ENCODE measurements at places on chromosomes 3 and 15.

GRCh38 chr15:98730860-98731711, 82.7 kb downstream of the IGF1R start:
- no peak for DNase-seq

GRCh38 chr15:57283774-57284503, 92.4 kb upstream of the CGNL1 start:
- no peak for DNase-seq

- no peak for DNase-seq
These were observed 147.8 kb upstream of the TGFBR2 start for GRCh38 chr3:30458376-30459171.

- DNase-seq = no peak
These were observed 230.2 kb downstream of the CPNE4 start for GRCh38 chr3:131804565-131805133.

DNA sequence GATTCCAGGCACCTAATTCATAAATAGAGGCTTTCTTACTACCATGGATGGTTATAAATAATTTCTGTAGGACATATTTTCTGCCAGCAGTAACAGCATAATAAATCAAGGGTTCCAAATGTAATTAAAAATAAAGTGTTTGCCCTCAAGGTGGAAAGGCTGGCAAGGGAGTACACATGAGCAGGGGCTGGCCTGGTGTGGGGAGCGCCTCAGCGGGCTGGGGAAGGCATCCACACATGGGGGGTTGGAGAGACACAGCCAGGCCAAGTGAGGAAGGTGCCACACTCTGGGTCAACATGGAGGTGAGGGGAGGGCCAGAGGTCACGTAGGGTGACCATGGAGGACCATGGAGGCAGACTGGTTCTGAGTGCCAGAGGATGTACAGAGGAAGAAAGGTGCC, 65.8 kb upstream of the OCA2 start:
- no peak for DNase-seq

DNA sequence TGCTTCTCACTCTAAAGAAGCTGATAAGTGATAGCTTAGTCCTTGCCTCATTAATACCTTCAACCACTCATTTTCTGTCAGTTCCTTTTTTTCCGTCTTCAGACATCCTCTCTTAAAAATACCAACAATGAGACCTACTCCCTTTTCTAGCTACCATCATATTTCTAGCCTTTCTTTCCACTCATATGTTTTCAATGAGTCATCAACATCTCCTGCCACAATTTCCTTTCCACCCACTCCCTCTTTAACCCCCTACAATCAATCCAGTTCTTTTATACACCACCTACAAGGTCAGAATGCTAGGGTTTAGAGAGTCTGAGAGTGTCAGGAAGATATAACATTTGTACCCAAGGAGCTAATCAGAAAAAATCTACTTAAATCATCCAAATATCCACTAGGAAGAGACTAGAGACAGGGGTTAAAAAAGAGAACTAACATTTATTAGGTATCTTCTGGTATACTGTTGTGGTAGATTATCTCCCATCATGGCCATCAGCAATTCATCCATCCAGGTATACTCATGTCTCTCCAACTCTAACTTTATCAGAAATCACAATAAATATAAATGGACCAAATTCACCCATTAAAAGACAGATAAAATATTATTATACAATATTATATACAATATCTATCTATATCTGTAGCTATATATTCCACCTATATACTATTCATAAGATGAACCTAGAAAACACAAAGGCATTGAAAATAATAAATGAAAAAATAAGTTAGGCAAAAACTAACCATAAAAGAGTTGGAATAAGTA, 42.5 kb downstream of the MYLK start:
- peak; percentile 36 for DNase-seq

DNA sequence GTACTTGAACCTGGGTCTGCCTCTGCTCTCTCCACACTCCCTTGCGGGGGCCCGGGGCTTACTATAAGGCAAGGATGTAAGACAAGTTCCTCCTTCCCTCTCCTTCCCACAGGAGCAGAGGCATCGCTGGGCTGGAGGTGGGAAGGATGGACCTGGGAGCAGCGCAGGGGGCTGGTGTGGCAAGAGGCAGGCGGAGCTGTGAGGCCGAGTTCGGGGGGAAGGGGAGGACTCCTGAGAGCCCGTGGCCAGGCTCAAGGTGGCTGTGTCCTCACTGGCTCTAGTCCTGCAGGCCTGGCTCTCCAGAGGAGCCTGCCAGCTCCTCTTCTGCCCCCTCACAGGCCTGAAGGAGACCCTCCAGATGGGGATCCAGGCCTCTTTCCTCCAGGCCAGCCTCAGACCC, 1.0 kb upstream of the NR2E3 start:
- DNase-seq = no peak

DNA sequence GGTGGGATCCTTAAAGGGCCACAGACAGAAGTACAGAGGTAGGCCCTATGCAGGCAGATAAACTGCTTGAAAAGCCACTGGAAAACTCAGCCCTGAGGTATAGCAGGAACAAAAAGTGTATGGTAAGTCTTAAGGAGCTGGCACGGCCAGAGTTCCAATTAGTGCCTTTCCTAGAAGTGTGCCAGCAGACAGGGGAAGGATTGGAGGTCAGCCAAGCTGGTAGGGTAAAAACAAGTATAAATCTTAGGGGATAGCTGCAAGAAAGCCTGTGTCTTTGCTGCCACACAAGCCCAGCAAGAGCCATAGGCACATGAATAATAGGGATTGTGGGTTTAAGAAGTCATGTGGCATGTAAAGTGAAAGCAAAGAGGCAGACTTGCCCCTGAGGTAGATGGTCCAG, 582.5 kb downstream of the PLOD2 start:
- no peak for DNase-seq

DNA sequence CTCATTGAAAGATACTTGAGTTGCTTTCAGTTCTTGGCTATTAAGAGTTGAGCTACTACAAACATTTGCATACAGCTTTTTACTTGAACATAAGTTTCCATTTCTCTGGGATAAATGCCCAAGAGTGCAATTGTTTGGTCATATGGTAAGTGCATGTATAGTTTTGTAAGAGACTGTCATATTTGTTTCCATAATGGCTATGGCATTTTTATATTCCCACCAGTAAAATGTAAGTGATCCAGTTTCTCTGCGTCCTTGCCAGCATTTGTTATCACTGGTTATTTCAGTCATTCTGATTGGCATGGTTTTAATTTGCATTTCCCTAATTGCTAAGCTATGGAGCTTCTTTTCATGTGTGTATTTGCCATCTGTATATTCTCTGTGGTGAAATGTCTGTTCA, 22.5 kb downstream of the C3orf80 start:
- DNase-seq = no peak

GRCh38 chr3:87218560-87218959, 8.5 kb upstream of the CHMP2B start:
- DNase-seq = peak; percentile 20

- DNase-seq = peak; percentile 38
These were observed 24.6 kb upstream of the LRRFIP2 start for GRCh38 chr3:37198996-37199395.

GRCh38 chr15:41851167-41851523, 12.5 kb downstream of the PLA2G4B start:
- DNase-seq = no peak

DNA sequence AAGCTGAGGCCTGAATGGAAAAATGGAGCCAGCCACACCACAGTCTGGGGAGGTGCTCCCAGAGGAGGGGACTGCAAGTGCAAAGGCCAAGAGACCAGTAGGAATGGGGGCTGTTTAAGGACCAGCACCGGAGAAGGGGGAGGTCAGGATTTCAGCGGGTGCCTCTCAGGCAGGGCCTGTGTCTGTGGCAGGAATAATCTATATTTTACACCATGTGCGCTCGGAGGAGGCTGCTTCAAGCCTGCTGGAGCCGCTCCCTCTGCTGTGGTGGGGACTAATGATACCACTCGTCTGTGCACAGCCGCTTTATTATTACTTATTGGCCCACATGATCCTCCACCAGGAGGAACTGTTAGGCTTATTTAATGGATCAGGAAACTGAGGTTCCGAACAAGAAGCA, 45.3 kb downstream of the TPRA1 start:
- DNase-seq = no peak

- DNase-seq = no peak
These were observed 19.1 kb upstream of the DNAAF4 start for GRCh38 chr15:55527150-55527549.

GRCh38 chr3:11386465-11387113, 114.4 kb downstream of the ATG7 start:
- no peak for DNase-seq

DNA sequence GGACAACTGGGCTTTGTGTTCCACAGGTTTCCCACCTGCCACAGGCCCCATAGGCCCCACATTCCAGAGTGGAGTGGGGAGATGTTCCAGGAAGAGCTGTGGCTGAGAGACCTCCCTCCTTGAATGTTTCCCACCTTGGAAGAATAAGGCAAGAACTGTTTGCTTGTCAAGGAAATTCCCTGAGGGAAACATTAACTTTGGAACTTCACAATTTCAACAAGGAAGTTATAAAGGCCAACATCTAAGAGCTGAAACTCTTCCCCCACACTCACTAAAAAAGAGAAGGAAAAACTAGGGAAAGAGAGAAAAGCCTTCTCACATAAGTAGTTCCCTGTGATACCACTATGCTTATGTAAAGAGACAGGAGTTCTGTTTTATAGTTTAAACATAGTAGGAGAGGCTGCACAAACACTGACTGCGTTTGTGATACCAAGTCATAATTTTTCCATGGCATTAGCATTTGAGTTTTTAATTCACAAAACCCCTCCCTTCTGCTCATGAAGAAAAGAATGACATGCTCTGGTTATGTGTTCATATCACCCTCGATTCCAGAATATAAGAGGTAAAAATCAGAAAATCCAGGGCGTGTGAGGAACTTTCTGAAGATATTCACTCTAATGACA, 39.8 kb upstream of the SPRED1 start:
- DNase-seq = no peak

DNA sequence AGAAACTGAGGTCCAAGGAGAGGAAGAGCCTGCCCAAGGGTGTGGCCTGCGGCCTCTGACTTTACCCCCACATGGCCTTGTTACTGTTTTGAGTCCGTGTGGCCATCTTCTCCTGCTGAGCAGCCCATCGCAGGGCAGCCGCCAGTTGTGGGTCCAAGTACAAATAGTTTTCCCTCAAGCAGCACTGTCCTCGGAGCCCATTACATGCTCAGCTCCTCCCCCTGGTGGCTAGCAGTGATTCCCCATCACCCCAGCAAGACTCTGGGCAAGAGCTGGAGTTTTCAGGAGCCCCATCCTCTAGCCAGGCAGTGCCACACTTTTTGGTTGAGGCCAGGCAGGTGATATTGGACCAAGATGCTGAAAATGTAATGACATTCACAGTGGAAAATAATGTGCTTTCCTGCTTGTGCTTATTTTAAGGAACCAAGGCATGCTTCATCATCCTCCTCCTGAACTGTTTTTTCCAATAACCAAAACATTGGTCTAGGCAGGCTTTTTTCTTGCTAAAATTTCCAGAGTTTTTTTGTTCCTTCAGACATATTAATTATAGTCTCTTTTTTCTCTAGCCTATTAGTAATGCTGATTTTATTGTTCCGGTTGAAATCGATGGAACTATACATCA, 23.2 kb upstream of the VILL start:
- peak; percentile 66 for DNase-seq

DNA sequence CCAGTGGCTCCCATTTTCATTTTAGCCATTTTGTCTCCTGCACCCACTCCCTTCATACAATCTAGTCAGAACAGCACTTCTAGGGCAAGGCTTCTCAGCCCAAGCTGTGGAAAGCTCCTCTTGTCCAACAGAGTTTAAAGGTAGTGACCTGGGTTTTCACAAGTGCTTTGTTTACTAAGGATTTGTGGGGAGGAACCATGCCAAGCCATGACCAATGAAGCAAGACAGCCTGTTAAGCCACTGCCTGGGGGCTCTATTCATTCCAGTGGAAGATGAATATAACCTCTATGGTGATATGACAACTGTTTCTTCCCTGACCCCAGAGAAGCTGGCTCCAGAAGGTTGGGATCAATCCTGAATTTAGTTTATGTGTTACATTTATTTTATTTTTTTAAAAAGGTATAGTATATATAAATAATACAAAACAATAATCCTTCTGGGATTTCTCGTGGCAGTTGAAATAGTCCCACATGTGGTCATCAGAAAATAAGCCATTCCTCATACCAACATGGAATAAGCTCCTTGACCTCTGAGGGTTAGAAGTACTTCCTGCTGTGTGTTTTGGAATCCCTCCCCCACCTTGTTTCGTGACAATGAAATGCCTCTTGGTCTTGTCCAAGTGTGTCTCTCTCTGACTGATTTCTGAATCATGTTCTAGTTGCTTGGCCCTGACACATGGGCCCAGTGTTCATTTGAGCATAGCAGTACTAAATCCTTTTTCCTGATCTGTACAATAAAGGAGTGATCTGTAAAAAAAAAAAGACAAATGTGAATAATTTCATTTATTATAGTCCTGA, 13.3 kb upstream of the THUMPD3 start:
- DNase-seq = peak; percentile 86

GRCh38 chr15:44542596-44542995, 5.6 kb downstream of the EIF3J start:
- no peak for DNase-seq

DNA sequence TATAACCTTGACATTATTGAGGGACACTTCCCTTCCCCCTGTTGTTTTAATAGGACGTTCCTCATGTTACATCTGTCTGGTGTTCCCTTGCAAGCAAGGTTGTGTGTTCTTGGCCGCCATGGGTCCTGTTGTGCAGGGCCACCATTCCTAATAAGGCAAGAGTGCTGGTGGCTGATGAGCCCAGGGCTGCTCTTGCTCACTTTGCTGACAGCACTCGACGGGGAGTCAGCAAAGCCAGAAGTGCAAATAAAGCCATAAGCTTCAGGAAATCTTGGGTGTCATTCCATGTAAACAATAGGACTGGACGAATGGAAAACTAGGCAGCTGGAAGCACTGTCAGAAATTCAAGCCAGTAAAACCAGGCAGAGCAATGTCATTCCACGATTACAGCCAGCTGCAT, 75.8 kb downstream of the SQOR start:
- DNase-seq = no peak

GRCh38 chr3:161156936-161157335, 51.8 kb upstream of the B3GALNT1 start:
- no peak for DNase-seq

DNA sequence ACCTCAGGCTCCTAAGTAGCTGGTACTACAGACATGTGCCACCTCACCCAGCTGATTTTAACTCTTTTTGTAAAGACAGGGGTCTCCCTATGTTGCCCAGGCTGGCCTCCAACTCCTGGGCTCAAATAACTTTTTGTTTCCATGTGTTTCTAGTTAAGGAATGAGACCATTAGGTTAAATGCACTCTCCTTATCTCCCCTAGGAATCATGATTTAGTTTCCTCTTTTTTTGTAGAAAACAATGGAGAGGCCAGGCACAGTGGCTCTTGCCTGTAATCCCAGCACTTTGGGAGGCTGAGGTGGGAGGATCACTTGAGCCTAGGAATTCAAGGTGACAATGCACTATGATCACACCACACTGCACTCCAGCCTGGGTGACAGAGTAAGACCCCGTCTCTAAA, 198.8 kb upstream of the C2CD4B start:
- no peak for DNase-seq

- DNase-seq = no peak
These were observed 81.4 kb downstream of the CHRD start for GRCh38 chr3:184461219-184461618.

- DNase-seq = no peak
These were observed 82.1 kb downstream of the NEK10 start for GRCh38 chr3:27287052-27287451.

Measured in fibroblast of skin of back (primary cell).